ENCODE measurements at places on chromosomes 2 and 18.

- no peak for DNase-seq
Observed at GRCh38 chr2:9144046-9144445, 62.6 kb upstream of the ASAP2 start.

GRCh38 chr2:6958616-6959235 is 41.5 kb downstream of the RNF144A start:
- no peak for DNase-seq

DNA sequence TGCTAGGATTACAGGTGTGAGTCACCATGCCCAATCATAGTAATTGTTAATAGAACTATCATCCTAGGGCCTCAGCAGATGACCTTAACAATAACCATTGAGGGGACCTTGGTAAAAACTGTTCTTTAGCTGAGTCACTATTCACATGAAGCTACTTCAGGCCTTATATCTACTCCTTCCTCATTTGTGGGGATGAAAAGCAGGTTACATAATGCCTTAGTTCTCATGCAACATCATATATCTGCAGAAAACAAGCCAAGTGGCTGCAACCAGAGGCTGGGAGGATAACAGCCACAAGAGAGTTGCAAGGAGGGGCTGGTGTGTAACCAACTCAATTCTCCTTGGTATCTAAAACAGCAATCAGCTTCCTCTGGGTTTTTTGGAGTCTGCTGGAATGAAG is 445.4 kb downstream of the NBAS start:
- no peak for DNase-seq

GRCh38 chr2:64296695-64297346 is 152.6 kb upstream of the PELI1 start:
- no peak for DNase-seq

- DNase-seq, result no peak
Observed at GRCh38 chr2:215275824-215276223, 36.0 kb upstream of the ATIC start.

DNA sequence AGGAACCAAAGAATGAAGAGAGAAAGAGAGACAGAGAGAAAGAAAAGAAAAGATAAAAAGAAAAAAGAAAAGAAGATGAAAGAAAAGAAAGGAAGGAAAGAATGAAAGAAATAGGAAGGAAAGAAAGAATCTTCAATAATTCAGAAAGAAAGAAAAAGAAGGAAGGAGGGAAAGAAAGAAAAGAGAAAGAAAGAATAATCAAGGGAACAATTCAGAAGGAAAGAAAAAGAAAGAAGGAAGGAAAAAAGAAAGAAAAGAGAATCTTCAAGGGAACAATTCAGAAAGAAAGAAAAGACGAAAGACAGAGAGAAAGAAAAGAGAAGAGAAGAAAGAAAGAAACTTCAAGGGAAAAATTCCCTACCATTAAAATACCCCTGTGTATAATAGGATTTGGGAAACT is 5.6 kb upstream of the KCTD1 start:
- no peak for DNase-seq

DNA sequence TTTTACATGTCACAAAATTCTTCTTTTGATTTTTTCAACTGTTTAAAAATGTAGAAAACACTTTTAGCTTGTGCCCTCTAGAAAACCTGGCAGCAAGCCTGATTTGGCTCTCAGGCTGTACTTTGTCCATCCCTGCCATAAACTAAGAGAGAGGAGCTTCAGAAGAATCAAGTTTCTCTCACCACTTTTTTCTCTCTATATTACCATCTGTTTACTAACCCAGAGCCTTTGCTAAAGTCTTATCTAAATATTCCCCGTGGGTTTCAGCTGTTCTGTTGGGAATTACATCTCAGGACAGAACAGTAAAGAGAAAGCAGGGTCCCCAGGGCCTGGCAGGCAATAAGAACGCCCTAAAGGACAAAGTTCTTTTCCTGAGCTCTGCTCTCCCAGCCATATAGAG is 409.1 kb upstream of the CRIM1 start:
- no peak for DNase-seq

DNA sequence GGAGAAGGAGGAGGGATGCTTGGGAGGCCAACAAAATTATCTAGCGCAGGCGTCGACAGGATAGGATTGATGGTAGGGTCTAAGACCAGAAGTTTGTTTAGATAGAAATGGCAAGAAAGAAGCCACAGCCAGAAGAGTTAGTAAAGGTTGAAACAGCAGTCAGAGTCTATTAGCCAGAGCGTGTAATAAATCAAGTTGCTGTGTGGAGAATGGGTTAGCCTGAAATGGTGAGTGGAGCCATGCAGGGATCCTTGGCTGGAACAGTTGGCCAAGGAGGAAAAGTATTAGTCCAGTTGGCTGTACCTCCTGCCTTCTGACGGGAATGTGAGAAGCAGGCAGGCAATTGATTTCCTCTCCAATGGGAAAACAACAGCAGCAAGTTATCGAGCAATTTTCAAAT is 190.7 kb upstream of the CCDC68 start:
- no peak for DNase-seq

- no peak for DNase-seq
Observed at GRCh38 chr2:192150166-192150565, 44.6 kb downstream of the TMEFF2 start.

GRCh38 chr18:13521418-13521817 is 204.9 kb downstream of the FAM210A start:
- no peak for DNase-seq

GRCh38 chr18:79641722-79642497 is 37.7 kb upstream of the CTDP1 start:
- no peak for DNase-seq

DNA sequence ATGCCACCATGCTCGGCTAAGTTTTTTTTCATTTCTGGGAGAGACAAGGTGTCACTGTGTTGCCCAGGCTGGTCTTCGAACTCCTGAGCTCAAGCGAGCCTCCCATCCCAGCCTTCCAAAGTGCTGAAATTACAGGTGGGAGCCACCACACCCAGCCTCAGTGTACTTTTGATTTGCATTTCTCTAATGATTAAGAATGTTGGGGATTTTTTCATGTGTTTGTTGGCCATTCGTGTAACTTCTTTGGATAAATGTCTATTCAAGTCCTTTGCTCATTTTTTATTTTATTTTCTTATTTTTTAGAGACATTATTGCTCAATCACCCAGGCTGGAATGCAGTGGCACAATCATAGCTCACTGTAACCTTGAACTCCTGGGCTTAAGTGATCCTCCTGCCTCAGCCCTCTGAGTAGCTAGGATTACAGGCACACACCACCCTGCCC is 73.1 kb downstream of the TMEM185B start:
- no peak for DNase-seq

- DNase-seq, result no peak
Observed at GRCh38 chr2:54226260-54226659, 29.8 kb downstream of the TSPYL6 start.

DNA sequence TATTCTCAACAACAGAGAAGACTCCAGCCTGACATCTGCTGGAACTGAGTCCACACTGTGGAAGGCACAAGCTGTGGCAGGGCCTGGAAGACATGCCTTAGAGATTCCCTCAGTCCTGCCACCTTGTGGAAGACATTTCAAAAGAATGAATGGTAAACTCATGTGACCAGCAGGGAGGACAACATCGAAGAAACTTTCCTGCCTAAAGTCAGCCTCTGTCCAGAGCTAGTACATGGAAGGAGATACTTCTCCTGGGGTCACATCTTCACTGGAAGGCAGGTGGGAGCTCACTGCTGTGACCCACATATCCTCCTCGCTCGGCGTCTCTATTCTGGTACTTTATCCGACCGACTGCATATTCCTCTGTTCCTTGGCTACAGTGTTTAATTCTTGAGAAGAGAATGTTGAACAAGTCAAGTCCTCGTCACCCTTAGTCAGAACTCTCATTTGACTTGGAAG is 59.5 kb downstream of the PUM2 start:
- DNase-seq, result no peak

DNA sequence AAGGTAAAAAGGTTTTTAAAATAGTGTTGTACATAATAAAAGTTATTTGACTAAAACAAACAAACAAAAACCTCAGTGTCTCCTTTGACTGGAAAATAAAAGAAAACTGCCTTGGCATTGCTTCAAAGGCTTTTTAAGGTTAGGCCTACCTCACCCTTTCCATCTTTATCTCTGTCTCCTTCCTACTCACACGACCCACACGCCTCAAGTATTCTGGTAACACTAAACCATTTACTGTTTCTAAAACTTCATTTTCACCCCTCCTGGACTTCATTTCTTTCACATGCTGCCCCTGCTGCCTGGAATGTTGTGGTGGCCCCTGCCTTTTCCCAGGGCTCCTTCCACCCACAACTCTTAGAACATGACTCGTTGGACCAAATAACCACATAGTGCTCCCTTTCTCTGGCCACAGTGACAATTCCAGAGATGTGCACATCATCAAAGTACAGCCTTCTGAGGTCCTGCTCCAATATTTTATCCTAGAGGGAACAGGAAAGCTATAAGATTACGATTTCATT is 54.0 kb downstream of the ERBB4 start:
- no peak for DNase-seq

- no peak for DNase-seq
Observed at GRCh38 chr2:126643431-126643830, 12.5 kb upstream of the GYPC start.

GRCh38 chr2:172447811-172448493 is 20.6 kb downstream of the ITGA6 start:
- no peak for DNase-seq

DNA sequence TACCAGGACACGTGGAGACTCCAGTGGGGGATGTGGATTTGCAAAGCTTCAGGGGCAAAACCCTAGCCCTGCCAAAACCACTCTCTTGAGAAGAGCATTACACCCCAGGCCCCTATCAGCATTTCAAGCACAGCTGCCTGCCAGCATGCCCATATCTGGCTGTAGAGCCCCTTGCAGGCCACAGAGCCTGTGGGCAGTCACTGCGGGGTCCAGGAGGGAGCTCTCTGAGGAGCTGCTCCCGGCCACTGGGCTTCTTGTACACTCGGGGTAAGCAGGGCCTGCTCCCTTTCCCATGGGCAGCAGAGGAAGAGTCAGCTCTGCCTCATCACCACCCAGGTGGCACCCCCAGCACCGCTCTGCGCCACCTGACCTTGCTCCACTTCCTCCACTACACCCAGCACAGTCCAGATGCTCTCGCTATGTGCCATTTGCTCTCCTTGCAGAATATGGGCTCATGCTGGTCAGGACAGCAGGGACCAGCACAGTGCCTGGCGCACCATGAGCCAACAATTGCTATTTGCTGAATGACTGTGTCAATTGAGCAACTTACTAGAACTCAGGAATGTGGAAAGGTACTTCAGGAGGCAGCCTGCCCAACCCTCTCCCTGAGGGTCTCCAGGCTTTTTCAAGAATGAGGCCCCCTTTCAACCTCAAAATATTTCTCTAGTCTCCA is 7.4 kb downstream of the CHST10 start:
- no peak for DNase-seq

GRCh38 chr18:9796935-9797549 is 88.7 kb upstream of the TXNDC2 start:
- no peak for DNase-seq

- DNase-seq, result no peak
Observed at GRCh38 chr2:145108361-145108778, 588.5 kb upstream of the ZEB2 start.

DNA sequence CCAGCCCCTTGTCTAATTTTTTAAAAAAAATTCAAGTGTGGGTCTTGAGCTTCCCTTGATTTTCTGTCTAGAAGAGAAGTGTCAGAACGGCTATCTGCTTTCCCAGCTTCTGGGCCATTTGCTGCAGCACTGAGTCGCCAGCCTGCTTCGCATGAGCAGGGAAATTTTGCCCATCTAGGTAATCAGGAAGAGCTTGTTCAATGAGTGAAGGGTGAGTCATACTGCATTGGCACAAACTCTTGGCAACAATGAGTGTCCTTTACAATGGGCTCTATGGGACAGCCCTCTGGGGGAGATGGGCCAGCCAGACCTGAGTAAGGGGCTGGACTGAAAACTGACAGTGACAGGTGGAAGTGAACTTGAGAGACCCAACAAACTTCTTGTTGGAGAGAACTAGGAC is 2.4 kb upstream of the RNF144A start:
- no peak for DNase-seq

DNA sequence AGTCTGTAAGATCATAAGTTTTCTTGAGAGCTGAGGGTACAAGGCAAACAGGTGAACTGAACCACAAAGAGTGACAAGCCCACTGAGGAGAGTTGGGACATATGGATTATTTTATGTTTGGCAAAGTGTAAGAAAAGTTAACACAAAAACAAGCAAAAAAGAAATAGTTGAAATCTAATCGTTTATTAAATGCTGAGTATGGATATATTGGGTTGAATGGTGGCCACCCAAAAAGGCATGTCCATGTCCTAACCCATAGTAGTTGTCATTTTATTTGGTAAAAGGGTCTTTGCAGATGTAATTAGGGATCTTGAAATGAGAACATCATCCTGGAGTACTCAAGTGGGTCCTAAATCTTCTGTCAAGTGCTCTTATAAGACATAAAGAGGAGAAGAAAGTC is 24.9 kb upstream of the TWIST2 start:
- no peak for DNase-seq

- DNase-seq, result no peak
Observed at GRCh38 chr2:233833345-233833744, 21.0 kb downstream of the HJURP start.

DNA sequence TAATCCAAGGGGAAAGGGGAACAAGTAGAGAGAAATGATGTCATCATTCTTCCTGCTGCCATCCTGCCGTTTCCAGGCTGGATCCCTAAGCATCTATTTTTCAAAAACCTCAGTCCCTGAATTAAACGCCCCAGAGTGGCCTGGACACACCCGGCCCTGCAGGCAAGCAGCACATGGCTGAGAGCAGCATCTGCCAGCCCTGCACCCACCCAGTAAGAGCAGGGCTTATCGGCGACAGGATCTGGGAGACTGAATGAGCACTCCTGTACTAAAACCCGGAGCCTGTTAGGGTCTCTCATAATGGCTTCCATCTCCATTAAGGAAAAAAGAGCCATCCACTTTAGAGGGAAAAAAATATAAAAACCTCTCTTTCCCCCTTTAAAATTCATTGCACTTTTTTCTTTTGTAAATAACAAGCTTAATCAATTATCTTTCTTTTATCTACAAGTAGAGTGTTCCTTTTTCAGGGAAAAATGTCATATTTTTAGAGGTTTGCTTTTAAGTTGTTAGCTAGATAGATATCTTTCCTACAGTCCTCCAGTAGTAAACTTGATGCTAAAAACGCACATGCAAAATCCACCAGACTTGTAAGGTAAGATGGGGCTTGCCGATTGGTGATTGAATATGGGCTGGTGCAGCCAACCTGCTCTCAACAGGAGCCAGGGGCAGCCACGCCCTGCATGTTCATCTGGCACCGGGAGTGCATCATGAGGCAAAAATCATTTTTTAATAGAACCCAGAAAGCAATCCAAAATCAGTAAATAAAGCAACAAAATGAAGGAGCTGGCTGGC is 457.8 kb downstream of the EIPR1 start:
- DNase-seq, result no peak

DNA sequence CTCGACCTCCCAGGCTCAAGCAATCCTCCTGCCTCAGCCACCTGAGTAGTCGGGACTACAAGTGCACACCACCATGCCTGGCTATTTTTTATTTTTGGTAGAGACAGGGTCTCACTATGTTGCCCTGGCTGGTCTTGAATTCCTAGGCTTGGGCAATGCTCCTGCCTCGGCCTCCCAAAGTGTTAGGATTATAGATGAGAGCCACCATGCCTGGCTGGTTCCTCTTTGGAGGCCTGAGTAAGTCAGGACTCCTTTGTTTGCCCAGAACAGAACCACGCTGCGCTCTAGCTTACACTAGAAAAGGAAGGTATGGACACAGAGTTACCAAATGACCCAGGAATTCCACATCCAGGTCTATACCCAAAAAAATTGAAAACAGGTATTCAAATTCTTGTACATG is 135.9 kb upstream of the SLC1A4 start:
- DNase-seq, result no peak

- DNase-seq, result no peak
Observed at GRCh38 chr2:147792966-147793617, 51.7 kb upstream of the ACVR2A start.
